ENCODE measurements at places on chromosomes 6 and 20.

GRCh38 chr6:121791396-121792315 lies 356.2 kb downstream of the GJA1 start:
- DNase-seq: no peak

GRCh38 chr6:13233106-13233505 lies 95.2 kb downstream of the TBC1D7 start:
- DNase-seq: no peak

DNA sequence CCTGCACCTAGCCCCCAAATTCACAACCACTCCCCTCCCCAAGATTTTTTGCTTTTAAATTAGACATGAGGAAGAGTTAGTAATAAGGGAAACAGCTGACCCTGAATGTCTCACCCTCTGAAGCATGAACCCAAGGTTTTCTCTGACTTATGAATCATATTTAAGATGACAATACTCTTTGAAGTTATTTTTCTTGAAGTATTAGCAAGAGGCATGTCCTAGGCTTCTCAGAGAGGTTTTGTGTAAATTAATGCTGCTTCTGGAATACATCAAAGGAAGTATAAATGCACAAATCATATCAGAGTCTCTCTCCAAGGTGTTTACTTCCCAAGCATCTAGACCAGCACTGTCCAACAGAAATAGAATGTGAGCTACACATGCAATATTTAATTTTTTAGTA lies 408.1 kb upstream of the MARCKS start:
- no peak for DNase-seq

DNA sequence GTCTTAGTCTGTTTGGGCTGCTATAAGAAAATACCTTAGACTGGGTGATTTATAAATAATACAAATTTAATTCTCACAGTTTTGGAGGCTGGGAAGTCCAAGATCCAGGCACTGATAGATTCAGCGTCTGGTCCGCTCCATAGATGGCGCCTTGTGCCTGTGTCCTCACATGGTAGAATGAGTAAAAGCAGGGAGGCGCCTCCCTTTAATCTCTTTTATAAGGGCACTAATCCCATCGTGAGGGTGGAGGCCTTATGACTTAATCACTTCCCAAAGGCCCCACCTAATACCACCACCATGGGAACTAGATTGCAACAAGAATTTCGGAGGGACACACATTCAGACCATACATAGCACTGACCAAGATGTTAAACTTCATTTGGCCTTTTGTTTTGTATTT lies 91.2 kb upstream of the TMEM181 start:
- DNase-seq: no peak

GRCh38 chr20:46746956-46747526 lies 37.6 kb downstream of the SLC2A10 start:
- DNase-seq: no peak

- no peak for DNase-seq
Measured at GRCh38 chr20:34875642-34876405, 588 bp upstream of the ACSS2 start.

- DNase-seq: no peak
Measured at GRCh38 chr20:50579511-50579910, 69.3 kb downstream of the PTPN1 start.

- DNase-seq: no peak
Measured at GRCh38 chr6:32744776-32745175, 3.6 kb downstream of the HLA-DQA2 start.

DNA sequence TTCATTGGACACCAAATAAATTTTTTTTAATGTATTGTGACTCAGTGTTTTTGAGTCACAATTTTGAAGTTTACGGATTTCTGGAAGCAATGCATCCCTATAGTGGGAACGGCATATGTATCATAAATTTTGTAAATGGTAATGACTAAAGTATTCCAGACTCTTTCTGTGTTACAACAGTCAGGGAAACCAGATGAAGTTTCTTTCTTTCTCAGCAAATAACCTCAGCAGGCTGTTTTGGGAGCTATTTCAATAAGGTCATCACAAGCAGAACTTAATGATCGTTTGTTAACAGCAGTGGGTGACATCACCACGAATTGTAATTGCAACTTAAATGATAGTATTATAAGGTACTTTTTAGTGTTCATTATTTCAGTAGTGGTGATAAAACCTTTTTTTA lies 52.0 kb downstream of the HIVEP1 start:
- DNase-seq: no peak
